Thoracic aorta (tissue), 2 donors: ENCODE measurements at places on chromosomes 6 and 20. TPM values are rescaled to one million over a fixed set of nuclear protein-coding genes. Genes with fewer than 3 reads are reported as not detected.

- no peak overlapping the region for H3K27ac ChIP-seq
- no peaks in the 10 kb centered on the region for H3K27me3 ChIP-seq
- H3K36me3 ChIP-seq: no peaks in the 10 kb centered on the region
- DNase-seq: no peak
- H3K4me1 ChIP-seq: peaks cover 1% of the 10 kb centered on the region
These were observed 1.8 kb upstream of the TTBK1 start for GRCh38 chr6:43241446-43241845.

DNA sequence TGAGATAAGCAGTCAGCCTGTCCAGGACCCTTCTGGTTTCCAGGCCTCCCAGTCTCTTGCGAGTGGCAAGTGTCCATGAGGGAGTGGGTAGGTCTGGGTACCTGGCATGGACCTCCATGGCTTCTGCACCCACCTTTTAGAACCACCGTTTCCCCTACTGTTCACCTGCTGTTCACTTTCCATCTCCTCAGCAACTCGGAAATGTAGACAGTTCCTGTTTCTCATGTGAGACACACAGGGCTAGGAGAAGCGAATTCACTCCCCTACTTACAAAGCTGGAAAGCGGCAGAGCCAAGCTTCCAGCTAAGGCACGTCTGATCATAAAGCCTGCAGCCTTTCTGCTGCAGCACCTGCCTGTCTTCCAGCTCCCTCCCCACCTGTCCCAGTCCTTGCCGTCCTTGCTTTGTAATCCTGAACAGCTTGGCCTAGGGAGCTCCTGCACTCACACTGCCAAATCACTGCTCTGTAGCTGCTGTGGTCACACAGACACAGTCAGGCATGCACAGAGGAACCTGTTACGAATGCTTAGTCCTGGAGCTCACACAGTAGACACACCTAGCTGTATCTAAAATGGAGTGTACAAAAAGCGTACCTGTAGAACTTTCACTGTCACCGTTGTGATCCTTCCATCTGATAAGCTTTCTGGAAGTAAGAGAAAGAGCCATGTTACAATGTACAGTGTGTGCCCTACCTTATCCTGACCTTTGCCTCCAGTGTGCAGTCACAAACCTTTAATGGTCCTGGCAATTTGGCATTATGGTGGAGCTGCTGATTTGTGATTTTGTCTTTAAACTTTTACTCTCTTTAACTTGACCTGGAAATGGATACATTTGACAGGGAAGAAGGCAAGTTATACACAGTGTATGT, 294.1 kb downstream of the NRN1 start:
- H3K4me1 ChIP-seq: no peaks in the 10 kb centered on the region
- H3K27me3 ChIP-seq: no peaks in the 10 kb centered on the region
- H3K27ac ChIP-seq: no peak overlapping the region

DNA sequence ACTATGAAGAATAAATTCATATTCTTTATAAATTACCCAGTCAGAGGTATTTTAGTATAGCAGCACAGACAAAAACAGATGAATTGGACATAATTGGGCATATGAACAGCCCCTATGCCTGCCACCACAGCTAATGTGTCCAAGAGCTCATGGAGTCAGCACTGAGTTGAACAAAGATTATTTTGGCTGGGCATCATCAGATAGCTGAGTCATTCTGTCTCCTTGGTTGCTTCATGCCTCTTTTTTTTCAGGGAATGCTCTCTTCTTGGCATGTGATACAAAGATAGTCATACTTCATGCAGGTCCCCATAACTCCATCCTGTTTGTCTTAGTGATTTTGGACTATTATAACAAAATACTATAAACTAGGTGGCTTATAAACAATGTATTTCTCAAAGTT, 275.6 kb downstream of the TENT5A start:
- no peak overlapping the region for H3K27ac ChIP-seq
- H3K4me1 ChIP-seq: no peaks in the 10 kb centered on the region
- H3K36me3 ChIP-seq: no peaks in the 10 kb centered on the region
- no peaks in the 10 kb centered on the region for H3K27me3 ChIP-seq

DNA sequence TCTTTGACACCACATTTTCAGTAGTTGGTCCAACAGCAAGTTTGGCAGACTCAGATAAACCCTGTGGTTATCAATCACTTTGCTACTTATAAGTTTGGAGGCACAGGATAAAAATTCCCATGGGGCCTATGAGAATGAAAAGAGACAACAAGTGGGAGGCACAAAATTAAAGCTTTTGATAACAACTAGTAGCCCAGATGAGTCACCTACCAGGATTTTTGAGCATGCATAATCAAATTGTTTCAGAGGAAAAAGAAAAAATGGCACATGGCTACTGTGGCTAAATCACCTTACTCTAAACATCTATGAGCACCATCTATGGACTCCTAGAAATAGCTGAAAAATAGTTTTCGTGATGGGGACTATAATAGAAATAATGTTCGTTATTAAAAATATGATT, 40.8 kb upstream of the BMP5 start:
- no peak overlapping the region for H3K4me3 ChIP-seq
- DNase-seq: no peak
- no peak overlapping the region for H3K27ac ChIP-seq
- H3K36me3 ChIP-seq: no peaks in the 10 kb centered on the region
- no peaks in the 10 kb centered on the region for H3K27me3 ChIP-seq

GRCh38 chr6:18985996-18986395, 598.8 kb downstream of the RNF144B start:
- no peaks in the 10 kb centered on the region for H3K4me1 ChIP-seq
- no peaks in the 10 kb centered on the region for H3K36me3 ChIP-seq
- H3K27ac ChIP-seq: no peak overlapping the region
- H3K27me3 ChIP-seq: no peaks in the 10 kb centered on the region
- DNase-seq: no peak

DNA sequence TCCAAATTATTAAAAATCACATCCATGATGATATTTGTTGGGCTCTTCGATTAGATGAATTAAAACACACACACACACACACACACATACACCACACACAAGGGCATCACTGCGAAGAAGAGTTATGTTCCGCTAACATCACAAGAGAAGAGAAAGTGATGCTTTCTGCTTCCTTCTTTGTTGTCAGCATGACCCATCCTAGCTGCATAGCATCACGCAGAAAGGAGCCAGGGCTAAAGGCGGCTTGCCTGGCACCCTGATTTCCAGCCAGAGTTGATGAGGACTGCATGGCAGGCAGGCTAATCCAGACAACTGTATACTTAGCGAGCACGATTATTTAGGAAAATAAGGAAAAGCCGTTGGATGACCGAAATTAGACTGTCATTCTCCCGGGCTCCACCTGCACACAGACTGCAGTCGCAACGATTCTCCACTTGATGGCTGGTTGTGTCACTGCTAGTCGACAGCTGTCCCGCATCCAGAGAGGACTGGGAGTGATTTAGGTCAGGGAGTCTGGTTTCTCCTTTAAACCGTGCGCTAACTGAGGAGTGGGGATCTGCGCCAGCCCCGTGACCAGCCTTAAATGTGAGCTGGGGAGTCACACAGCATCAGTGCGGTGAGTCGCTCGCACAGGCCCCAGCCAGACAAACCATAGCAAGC, 70.6 kb upstream of the SOX4 start:
- H3K4me1 ChIP-seq: no peaks in the 10 kb centered on the region
- no peak for DNase-seq
- no peak overlapping the region for H3K27ac ChIP-seq
- no peaks in the 10 kb centered on the region for H3K27me3 ChIP-seq
- H3K36me3 ChIP-seq: no peaks in the 10 kb centered on the region

DNA sequence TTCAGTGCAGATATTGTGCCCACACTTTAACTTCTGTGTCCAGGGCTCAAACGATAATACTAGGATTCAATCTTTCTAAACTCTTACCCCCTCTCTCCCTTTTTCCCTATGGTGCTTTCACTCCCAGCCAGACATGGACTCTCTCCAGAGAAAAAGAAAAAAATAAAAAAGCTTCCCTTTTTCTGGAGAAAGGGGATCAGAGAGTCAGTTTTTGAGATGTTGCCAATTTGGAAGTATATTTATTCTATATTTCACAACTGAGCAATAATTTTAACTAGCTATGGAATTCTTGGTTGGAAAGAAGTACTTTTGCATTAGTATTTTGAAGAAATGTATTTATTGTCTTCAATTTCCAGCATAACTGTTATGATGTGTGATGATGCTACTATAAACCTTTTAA, 72.2 kb upstream of the ZFP64 start:
- no peaks in the 10 kb centered on the region for H3K4me1 ChIP-seq
- H3K27me3 ChIP-seq: no peaks in the 10 kb centered on the region
- H3K27ac ChIP-seq: no peak overlapping the region
- H3K36me3 ChIP-seq: no peaks in the 10 kb centered on the region
- no peak overlapping the region for H3K4me3 ChIP-seq
- no peak for DNase-seq

- H3K4me1 ChIP-seq: peaks cover 4% of the 10 kb centered on the region
- no peak for DNase-seq
- no peak overlapping the region for H3K4me3 ChIP-seq
- no peaks in the 10 kb centered on the region for H3K36me3 ChIP-seq
These were observed 3.8 kb downstream of the ELOVL5 start for GRCh38 chr6:53344969-53345368.

GRCh38 chr20:5430670-5431069, 113.9 kb upstream of the PROKR2 start:
- no peaks in the 10 kb centered on the region for H3K27me3 ChIP-seq
- H3K4me3 ChIP-seq: no peak overlapping the region
- H3K27ac ChIP-seq: no peak overlapping the region
- H3K4me1 ChIP-seq: no peaks in the 10 kb centered on the region

- H3K4me3 ChIP-seq: no peak overlapping the region
- H3K27me3 ChIP-seq: no peaks in the 10 kb centered on the region
- H3K4me1 ChIP-seq: no peaks in the 10 kb centered on the region
These were observed 2.5 kb upstream of the HLA-DRA start for GRCh38 chr6:32436995-32437836.

- H3K27me3 ChIP-seq: no peaks in the 10 kb centered on the region
- no peak for DNase-seq
- H3K27ac ChIP-seq: no peak overlapping the region
- H3K36me3 ChIP-seq: no peaks in the 10 kb centered on the region
- H3K4me1 ChIP-seq: no peaks in the 10 kb centered on the region
These were observed 69.3 kb upstream of the SRSF6 start for GRCh38 chr20:43388268-43389002.

DNA sequence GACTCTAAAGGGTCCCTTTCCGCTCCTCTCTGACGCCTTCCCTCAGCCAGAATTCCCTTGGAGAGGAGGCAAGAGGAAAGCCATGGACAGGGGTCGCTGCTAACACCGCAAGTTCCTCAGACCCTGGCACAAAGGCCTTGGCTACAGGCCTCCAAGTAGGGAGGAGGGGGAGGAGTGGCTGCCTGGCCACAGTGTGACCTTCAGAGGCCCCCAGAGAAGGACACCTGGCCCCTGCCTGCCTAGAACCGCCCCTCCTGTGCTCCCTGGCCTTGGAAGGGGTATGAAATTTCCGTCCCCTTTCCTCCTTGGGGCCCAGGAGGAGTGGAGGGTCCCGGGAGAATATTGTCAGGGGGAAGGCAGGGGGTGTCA, 2.7 kb downstream of the VEGFA start:
- peaks cover 5% of the 10 kb centered on the region for H3K4me1 ChIP-seq
- H3K27me3 ChIP-seq: no peaks in the 10 kb centered on the region
- DNase-seq: no peak
- peak overlapping the region; percentile 88 for H3K4me3 ChIP-seq
- no peaks in the 10 kb centered on the region for H3K36me3 ChIP-seq
- peak overlapping the region; percentile 69 for H3K27ac ChIP-seq

- H3K27me3 ChIP-seq: no peaks in the 10 kb centered on the region
- H3K4me3 ChIP-seq: no peak overlapping the region
- H3K36me3 ChIP-seq: no peaks in the 10 kb centered on the region
- H3K27ac ChIP-seq: no peak overlapping the region
- no peak for DNase-seq
- no peaks in the 10 kb centered on the region for H3K4me1 ChIP-seq
These were observed 98.5 kb downstream of the TFAP2A start for GRCh38 chr6:10316373-10316721.

The VSTM2L gene
- 5.4 TPM for total RNA-seq

The LY6G6C gene
- total RNA-seq: not detected

The OXT gene
- not detected for total RNA-seq

The PPARD gene
- 38.4 TPM for total RNA-seq

The CCM2L gene
- total RNA-seq: 2.7 TPM

The KCNQ2 gene
- total RNA-seq: not detected

The SIM1 gene
- not detected for total RNA-seq

The PIGU gene
- total RNA-seq: 10.2 TPM

The ELOVL4 gene
- total RNA-seq: 2.4 TPM

The FAM184A gene
- 7.5 TPM for total RNA-seq

The IRAK1BP1 gene
- total RNA-seq: 2.2 TPM
